Stimulated activated CD4-positive, alpha-beta T cell treated with anti-CD3 and anti-CD28 coated beads, Interleukin-4, amount 100 ng/mL, for 1 hour (primary cell): ENCODE measurements at places on chromosomes 6 and 20.

DNA sequence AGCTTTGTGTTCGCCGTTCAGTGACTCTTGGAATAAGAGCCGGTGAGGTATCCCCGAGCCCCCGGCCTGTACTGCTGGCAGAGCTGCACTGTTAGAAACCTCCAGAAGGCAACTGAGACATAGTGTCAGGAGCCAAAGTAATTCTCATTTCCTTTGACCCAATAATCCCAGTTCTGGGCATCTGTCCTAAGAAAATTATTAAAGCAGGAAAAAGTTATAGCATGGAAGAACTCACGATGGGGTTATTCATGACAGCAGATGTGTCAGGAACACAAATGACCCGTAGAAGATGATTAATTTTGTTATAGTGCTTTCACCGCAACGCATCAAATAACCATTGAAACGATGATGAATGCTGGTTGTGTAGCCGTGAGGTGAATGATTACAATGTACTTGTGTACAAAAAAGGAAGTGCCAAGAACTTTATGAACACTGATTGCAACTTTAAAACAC lies 20.3 kb downstream of the CYP21A2 start:
- no peak for DNase-seq

DNA sequence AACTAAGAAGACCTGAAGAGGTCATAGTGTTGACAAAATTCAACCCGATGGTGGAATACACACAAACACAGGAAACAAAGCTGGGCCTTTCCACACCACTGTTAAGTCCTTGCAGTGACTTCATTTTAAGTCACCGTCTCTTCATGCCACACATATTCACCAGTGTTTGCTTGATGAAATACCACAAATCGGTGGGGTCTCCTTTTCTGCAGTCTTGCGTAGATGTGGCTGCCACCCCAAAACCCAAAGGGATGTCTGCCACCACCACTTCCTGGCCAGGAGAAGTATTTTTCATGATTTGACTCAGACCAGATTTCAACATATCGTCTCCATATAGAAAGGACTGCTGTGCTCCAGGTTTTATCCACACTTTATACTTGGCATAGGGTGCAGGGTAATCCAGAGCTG lies 11.0 kb upstream of the COL10A1 start:
- DNase-seq = no peak

GRCh38 chr6:157873735-157874344 lies 50.8 kb downstream of the SNX9 start:
- peak; percentile 87 for DNase-seq

- no peak for DNase-seq
Observed at GRCh38 chr20:16393297-16393696, 180.0 kb downstream of the KIF16B start.

- peak; percentile 72 for DNase-seq
Observed at GRCh38 chr6:118618676-118619377, 32.6 kb downstream of the CEP85L start.

DNA sequence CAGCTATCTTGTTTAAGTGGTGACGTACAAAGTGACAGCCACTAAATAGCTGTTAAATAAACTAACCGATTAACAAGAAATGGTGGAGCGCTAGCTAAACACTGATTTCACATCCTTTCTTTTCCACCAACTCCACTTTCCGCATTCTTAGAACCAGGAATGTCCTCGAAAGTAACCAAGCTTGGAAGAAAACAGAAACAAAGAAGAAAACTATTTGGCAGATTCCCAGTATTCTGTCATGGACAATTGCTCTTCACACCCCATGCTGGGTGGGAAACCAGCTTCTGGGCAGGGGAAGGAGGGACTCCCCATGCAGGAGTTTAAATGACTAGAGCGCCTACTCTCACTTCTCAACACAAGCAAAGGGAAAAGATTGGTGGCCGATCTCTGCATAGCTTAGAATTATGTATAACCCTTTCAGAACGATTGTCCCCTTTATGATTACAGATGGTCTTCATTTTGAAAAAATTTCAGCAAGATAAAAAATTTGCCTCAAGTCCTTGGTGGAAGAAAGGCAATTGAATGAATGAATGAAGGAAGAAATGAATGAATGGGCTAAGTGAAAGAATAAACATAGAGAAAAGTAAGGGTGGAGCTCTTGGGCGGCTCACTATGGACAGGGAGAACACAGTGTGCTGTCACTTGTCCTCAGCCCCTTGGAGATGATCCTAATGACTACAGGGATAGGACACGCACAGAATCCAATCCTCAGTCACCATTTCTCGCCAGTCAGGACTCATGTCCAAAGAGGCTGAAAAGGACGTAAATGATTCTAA lies 148.7 kb upstream of the NEDD9 start:
- DNase-seq = no peak

DNA sequence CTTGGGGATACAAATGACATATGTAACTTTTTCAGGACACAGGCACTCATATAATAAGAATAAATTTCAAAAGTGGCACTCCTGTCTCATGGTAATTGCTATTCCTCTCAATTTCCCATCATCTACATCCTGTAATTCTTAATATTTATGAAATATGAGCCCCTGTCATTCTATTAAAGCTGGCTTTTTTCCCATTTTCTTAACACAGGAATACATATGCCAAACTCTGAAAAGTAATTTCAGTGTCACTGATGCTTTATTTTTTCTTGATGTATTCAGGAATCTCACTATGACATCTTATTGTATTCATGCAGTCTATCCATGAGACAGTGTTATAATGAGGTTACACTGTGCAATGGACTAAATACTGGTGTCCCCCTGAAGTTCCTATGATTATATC lies 24.3 kb upstream of the FKBP1C start:
- DNase-seq = no peak

DNA sequence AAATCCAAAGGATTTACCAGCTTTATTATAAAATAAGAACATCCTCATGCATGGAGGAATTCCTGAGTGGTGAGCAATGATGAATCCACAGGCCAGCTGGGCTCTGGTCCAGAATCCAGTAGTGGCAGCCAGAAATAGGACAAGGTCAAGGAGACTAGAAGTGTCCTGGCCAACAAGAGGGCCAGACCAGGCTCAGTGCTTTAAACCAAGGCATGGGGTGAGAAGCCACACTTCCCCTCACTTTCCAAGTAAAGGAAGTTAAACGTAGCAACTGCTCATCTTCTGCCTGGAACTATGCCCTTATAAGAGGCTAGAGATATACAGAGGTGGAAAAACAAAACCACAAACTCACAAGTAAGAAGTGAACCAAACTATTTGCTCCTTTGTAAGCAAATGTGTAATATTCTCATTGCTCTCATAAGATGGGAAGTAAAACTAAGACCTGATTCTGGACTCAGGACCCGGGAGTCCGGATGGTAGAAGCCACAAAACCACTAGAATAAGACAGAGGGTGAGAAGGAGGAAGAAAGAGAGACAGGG lies 253.2 kb downstream of the UST start:
- DNase-seq = no peak

- DNase-seq = no peak
Observed at GRCh38 chr6:33993653-33994471, 152.0 kb downstream of the GRM4 start.

GRCh38 chr6:137304020-137304780 lies 85.0 kb upstream of the IFNGR1 start:
- DNase-seq = no peak

DNA sequence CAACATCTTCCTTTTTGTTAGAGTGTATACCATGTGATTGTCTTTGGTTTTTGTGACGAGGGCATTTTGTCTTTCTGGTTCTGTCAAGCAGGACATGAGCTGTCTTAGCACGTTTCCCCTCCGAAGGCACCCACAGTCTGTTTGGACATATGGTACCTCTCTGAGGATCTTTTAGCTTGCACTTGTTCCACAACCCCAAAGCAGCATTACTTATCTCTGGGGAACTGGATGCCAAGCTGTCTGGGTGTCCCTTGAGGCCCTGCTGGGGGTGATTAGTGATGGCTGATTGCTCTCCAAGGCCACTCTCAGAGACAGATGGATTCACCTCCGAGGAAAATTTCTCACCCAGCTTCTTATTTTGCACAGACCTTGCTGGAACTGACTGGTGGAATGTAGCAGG lies 445.0 kb upstream of the CHD6 start:
- DNase-seq = no peak

DNA sequence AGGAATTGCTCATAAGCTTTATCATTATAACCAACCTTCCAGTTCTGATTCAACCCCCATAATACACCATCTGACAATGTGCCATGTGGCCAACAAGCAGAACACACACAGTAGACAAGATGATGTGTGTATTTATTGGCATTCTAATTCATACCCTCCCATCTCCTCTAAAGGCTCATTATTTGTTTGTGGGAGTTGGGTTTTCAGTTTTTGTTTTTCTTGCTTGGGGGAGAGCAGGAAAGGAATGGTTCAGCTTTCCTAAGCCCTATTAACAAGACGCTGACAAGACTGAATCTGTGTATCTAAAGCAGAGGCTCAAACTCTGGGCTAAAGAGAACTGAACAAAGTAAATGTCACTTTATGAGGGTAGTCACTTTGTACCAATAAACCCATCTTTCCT lies 36.8 kb downstream of the EPB41L2 start:
- DNase-seq = no peak

DNA sequence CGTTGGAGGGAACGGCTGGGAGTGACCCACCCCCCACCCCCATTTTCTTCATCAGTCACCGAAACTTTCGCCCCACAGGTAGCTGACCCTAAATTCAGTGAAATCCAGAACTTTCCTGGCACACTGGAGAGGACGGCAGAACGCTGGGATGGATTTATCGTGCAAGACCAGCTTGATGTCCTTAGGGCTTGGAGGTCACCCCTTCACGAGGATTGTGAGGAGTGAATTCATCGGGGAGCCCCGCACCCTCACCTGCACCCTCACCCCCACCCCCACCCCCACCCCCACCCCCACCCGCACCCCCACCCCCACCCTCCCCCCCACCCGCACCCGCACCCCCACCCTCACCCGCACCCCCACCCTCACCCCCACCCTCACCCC lies 13.3 kb upstream of the TCFL5 start:
- no peak for DNase-seq

GRCh38 chr20:38420388-38421085 lies 14.6 kb downstream of the SNHG17 start:
- no peak for DNase-seq

- DNase-seq = no peak
Observed at GRCh38 chr20:22529150-22530019, 55.0 kb downstream of the FOXA2 start.

GRCh38 chr6:61887423-61887822 lies 398.6 kb downstream of the KHDRBS2 start:
- DNase-seq = no peak

DNA sequence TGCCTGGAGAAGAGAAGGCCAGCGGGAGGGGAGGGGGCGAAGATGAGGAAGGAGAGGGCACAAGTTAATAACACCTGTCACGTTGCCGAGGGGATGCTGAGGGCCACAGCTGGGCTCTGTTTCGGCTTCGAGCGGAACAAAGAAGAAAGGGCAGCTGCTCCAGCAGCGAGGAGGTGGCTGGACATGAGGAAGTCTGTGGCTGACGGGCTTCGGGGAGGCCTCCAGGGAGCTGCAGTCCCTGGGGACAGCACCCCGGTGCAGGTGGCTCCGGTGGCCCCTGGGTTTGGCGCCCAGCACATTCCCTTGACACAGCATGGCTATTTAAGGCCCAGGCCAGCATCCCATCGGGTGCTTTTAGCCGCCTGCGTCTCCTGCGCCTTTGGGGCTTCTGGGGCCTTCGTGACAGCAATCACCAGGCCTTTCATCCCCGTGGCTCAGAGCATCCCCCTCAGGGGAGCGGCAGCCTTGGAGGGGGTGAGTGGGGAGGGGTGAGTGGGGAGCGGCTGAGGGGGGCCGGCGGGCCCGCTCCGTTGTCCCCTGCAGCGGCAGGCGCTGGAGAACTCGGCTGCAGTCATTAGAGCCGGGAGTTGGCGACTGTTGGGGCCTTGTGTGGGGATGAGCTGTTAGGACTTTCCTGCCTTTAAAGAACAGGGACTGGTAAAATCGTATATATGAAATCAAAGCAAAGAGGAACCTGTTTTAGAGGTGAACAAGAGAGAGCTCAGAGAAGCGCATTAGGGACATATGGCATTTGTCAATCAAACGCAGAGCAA lies 99.0 kb downstream of the TMEM242 start:
- DNase-seq = no peak

DNA sequence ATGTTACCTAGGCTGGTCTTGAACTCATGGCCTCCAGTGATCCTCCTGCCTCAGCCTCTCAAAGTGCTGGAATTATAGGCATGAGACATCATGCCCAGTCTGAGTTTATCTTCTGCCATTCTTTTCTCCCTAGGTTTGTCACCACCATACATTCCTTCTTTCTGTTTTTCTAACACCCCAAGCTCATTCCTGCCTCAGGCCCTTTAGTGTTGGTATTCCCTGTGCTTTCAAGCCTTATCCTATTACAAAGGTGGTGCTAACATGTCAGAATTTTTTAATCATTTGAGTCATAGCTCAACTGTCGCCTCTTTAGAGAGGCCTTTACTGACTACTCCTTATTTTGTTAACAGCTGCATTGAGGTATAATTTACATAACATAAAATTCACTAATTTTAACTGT lies 221.1 kb upstream of the PRSS16 start:
- DNase-seq = no peak

GRCh38 chr6:139680819-139681218 lies 306.4 kb upstream of the CITED2 start:
- DNase-seq = no peak

- no peak for DNase-seq
Observed at GRCh38 chr6:117595099-117595923, 7.0 kb downstream of the GOPC start.

- peak; percentile 63 for DNase-seq
Observed at GRCh38 chr6:15244620-15245360, 1.1 kb upstream of the JARID2 start.

- DNase-seq = no peak
Observed at GRCh38 chr20:56875052-56875659, 246.1 kb downstream of the TFAP2C start.

- DNase-seq = no peak
Observed at GRCh38 chr6:1498491-1499113, 109.2 kb downstream of the FOXF2 start.
